ENCODE measurements at places on chromosomes 1 and 21. TPM values are rescaled to one million over a fixed set of nuclear protein-coding genes. Genes with fewer than 3 reads are reported as not detected.

- H3K4me3 ChIP-seq: no peak overlapping the region
- no peaks in the 10 kb centered on the region for H3K36me3 ChIP-seq
- H3K4me1 ChIP-seq: no peaks in the 10 kb centered on the region
- no peak for DNase-seq
- H3K27ac ChIP-seq: no peak overlapping the region
- H3K27me3 ChIP-seq: peaks cover 41% of the 10 kb centered on the region
Observed at GRCh38 chr1:209791920-209792319, 7.6 kb upstream of the C1orf74 start.

GRCh38 chr1:78958711-78959110, 47.8 kb downstream of the ADGRL4 start:
- H3K4me1 ChIP-seq: no peaks in the 10 kb centered on the region
- no peak for DNase-seq
- H3K27ac ChIP-seq: no peak overlapping the region
- H3K36me3 ChIP-seq: no peaks in the 10 kb centered on the region
- no peak overlapping the region for H3K4me3 ChIP-seq

Gene TMEM51
- 5.0 TPM for total RNA-seq

Gene CD101
- 3.5 TPM for total RNA-seq

- no peak for DNase-seq
- no peak overlapping the region for H3K27ac ChIP-seq
Observed at GRCh38 chr21:26892151-26892550, 46.9 kb upstream of the ADAMTS1 start.

GRCh38 chr1:65054481-65054880, 88.1 kb upstream of the JAK1 start:
- H3K27ac ChIP-seq: no peak overlapping the region
- no peaks in the 10 kb centered on the region for H3K4me1 ChIP-seq
- no peak for DNase-seq
- peaks cover 19% of the 10 kb centered on the region for H3K36me3 ChIP-seq
- no peaks in the 10 kb centered on the region for H3K27me3 ChIP-seq

Gene ZNF670
- 3.5 TPM for total RNA-seq

DNA sequence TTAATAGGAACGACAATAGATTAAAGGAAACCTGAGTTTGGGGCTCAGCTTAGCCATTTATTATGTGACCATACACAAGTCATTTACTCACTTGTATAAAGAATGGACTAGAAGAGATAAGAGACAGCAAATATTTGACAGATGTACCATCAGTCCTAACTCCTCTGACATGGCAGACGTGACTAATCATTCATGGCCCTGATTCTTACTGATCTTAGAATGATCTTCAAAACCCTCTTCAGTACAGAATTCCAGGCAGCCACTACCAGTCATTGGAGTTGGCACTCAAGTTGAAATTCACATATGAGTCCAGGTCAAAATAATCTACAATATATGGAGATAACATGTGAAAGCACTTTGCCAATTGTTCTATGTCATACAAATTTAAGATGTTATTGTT, 21.0 kb upstream of the POU2F1 start:
- DNase-seq: no peak
- no peaks in the 10 kb centered on the region for H3K36me3 ChIP-seq
- no peaks in the 10 kb centered on the region for H3K4me1 ChIP-seq
- no peak overlapping the region for H3K4me3 ChIP-seq
- H3K27ac ChIP-seq: no peak overlapping the region

Gene CCDC190
- 9.7 TPM for total RNA-seq

- H3K4me1 ChIP-seq: peaks cover 48% of the 10 kb centered on the region
- H3K4me3 ChIP-seq: no peak overlapping the region
- peaks cover 30% of the 10 kb centered on the region for H3K36me3 ChIP-seq
Observed at GRCh38 chr1:39391691-39392679, 99.5 kb upstream of the BMP8A start.
